ENCODE measurements at places on chromosomes 13 and 19. TPM values are rescaled to one million over a fixed set of nuclear protein-coding genes. Genes with fewer than 3 reads are reported as not detected.
A peak's percentile ranks its signal among the peaks of the same experiment; 100 is the strongest.

- DNase-seq, result no peak
These were observed 4.0 kb downstream of the POSTN start for GRCh38 chr13:37594550-37594949.

DNA sequence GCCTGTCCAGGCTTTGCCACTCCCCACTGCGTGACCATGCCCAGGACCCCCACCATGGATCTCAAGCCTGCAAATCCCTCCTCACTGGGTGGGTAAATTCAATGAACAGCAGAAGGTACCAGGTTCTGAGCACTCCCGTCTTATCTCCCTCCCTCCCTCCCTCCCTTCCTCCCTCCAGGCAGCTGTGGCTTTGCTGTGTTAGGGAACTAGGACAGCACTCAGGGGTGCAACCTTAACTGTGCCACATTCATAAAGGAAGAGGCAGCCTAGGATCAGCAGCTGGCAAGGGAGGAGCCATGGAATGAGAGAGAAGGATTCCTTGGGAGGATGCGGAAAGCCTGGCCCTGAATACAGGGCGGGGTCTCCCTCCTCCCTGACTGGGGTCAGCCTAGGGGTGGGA, 5.6 kb downstream of the CEACAM4 start:
- no peak for DNase-seq

GRCh38 chr19:2274931-2275535, 6.9 kb downstream of the PEAK3 start:
- DNase-seq, result peak; percentile 64

DNA sequence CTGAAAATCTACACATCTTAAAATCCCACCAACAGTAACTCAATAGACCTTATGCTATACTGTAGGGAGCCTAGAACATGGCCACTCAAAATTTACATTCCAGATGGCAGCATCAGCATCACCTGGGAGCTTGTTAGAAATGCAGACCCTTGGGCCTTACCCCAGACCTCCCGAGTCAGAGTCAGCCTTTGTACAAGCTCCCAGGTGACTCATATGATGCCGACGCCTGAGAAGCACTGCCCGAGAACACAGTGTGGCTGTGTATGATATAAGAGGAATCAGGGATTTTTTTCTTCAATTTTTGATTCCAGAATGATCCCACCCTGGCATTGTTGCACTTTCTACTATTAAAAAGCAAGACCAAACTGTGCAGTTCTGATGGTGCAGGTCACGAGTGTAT, 35.9 kb upstream of the CNMD start:
- no peak for DNase-seq

DNA sequence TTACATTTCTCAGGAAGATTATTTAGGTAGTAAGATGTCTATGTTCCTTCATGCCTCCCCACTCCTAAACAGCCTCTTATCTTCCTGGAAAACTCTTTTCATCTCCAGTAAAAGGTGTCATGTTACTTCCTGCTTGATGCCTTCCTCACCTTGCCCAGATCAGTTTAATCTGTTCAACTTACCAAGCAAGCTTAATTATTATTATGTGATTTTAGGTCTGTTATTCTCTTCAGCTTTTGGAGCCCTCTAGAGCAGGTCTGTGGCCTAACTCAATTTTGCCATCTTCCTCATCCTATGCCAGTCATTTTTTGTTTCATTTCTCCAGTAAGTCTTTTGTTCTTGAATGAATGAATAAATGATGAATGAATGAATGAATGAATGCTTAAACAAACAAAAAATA, 528.4 kb downstream of the DCT start:
- peak; percentile 26 for DNase-seq

GRCh38 chr19:3984908-3985642, at the start of gene EEF2:
Gene EEF2 (minus strand): TSS chr19:3985463. CDS start chr19:3985380, 83 bp downstream.
- peak; percentile 87 for DNase-seq

GRCh38 chr13:110879482-110879881, 35.4 kb downstream of the ANKRD10 start:
- no peak for DNase-seq

Gene TRAPPC6A
- polyA plus RNA-seq, result 13.4 TPM

GRCh38 chr13:49536144-49536873, 40.6 kb downstream of the PHF11 start:
- no peak for DNase-seq

DNA sequence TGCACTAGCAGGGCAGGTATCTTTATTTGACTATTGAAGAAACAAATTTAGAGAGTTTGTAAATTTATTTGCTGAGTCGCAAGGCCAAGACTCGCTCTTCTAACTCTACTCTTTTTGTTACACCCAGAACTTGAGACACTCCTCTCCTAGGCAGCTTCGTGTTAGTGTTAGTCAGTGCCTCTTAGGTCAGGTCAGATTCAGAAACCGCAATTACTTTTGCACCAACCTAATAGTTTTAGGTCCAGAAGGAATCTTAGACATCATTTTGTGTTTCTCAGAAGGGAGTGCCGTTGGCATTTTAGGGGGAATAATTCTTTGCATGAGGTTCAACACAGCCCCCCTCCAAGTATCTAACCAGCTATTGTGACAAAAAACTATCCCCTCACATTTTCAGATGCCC, 8.8 kb downstream of the GPR180 start:
- no peak for DNase-seq

DNA sequence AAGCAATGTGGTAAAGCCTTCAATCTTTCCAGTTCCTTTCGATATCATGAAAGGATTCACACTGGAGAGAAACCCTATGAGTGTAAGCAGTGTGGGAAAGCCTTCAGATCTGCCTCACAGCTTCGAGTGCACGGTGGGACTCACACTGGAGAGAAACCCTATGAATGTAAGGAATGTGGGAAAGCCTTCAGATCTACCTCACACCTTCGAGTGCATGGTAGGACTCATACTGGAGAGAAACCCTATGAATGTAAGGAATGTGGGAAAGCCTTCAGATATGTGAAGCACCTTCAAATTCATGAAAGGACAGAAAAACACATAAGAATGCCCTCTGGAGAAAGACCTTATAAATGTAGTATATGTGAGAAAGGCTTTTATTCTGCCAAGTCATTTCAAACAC, 15.6 kb upstream of the ZNF763 start:
- peak; percentile 7 for DNase-seq

- DNase-seq, result peak; percentile 32
These were observed 273.4 kb downstream of the DCLK1 start for GRCh38 chr13:35857769-35858168.

- DNase-seq, result peak; percentile 3
These were observed 230.2 kb downstream of the TDRD3 start for GRCh38 chr13:60627071-60627686.

GRCh38 chr13:114140906-114141250, 8.5 kb upstream of the RASA3 start:
- no peak for DNase-seq

- no peak for DNase-seq
These were observed 24.1 kb upstream of the WTIP start for GRCh38 chr19:34457446-34457845.

Gene ARHGEF18
- polyA plus RNA-seq, result 13.7 TPM

Gene ITGBL1
- polyA plus RNA-seq, result 24.2 TPM

DNA sequence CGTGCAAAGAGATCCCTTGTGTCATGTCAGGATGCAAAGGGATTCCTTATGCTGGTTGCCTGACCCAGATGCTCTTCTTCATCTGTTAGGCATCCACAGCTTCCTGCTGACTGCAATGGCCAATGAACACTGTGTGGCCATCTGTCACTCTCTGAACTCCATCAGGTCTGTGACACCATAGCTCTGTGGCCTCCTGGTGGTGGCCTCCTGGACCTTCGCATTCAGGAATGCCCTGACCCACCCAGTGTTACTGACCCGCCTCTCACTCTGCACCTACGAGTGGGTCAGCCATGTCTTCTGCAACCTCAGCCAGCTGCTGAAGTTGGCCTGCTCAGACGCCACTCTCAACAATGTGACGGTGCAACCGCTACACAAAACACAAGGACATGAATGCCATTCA, 23.9 kb upstream of the TPM4 start:
- DNase-seq, result no peak

Gene CGB2
- polyA plus RNA-seq, result not detected

Gene SLC17A7
- polyA plus RNA-seq, result not detected

DNA sequence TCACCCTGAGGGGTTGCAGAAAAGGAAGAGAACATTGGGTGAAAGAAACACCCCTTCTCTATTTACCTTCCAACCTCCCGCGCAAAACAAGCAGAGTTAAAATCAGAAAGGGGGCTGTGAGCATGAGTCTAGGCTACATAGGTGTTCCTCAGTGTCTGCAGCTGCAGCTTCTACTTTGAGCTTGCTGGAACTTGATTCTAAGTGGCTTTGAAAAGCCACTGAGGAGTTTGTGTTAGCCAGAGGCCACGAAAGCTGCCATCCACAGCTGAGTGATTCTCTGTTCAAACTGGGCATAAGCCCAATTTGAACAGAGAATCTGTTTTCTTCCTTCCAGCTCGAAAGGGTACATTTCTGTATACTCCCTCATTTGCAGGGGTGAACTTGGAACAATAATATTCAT, 343.9 kb downstream of the PCDH9 start:
- no peak for DNase-seq

- DNase-seq, result peak; percentile 55
These were observed 110.2 kb downstream of the STK24 start for GRCh38 chr13:98466634-98467236.

GRCh38 chr19:43595605-43595998, 332 bp downstream of the IRGQ start:
- no peak for DNase-seq

Gene MUC16
- not detected for polyA plus RNA-seq

GRCh38 chr13:71644579-71644978, 222.4 kb downstream of the DACH1 start:
- DNase-seq, result no peak

Gene MEIOSIN
- polyA plus RNA-seq, result not detected

Gene IGFL3
- polyA plus RNA-seq, result not detected

DNA sequence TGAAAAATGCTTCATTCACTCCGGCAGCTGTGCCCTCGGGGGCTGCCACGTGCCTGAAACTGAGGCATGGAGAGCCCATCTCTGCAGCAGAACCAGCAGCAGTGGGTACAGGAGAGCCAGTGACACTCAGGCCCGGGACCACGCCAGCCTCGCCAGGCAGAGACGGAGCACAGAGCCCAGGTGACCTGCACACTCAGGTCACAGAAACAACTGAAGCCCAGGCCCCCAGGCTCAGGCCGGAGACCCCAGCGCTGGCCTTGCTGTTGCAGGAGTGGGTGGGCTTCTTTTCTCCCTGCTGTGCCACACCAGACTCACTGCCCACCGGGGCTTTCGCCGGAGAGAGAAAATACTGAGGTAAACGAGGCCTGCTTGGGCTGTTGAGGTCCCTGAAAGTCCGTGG, 117.3 kb downstream of the SOX1 start:
- no peak for DNase-seq

DNA sequence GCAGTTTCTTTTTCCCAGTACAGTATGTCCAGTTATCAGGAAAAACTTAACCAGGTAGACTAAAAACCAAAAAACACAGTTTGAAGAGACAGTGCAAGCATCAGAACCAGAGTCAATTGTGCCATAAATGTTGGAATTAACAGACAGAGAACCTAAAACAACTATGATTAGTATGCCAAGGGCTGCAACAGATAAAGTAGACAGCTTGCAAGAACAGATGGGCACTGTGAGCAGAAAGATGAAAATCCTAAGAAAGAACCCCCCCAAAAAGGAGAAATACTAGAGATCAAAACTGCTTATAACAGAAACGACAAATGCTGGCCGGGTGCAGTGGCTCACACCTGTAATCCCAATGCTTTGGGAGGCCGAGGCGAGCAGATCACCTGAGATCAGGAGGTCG, 47.1 kb upstream of the KLF5 start:
- no peak for DNase-seq

- no peak for DNase-seq
These were observed 24.7 kb downstream of the WDFY2 start for GRCh38 chr13:51608857-51609406.

DNA sequence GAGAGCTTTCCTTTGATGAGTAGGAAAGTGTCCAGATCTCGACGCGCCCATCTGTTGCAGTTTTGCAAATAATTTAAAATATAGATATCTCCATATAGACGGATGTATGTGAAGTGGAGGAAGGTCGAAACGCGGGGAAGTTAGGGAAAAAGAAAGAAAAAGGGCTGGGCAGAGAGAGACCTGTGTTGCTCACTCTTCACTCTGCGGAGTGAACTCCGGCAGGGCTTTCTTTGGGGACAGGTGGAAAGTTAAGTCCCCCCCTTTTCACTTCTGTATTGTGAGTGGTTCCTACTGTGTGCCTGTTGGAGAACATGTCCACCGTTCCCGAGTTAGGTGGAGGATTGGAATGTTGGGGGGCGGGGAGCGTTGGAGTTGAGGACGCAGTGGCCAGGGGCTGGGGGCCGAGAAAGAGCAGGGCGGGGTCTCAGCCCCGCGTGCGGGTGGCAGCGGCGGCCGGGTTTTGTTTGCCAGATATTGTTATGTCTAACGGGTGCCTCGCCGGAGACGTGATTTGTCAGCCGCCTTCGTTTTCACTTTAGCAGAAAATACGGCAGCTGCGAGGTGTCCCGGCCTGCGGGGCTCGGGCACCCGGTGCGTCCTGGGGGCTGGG, 145.1 kb upstream of the ZNF536 start:
- DNase-seq, result no peak

GRCh38 chr19:47005873-47006272, 13.8 kb upstream of the NPAS1 start:
- DNase-seq, result no peak

Gene IRGC
- polyA plus RNA-seq, result not detected

Gene ZNF787
- 11.2 TPM for polyA plus RNA-seq

Gene ERICH4
- not detected for polyA plus RNA-seq

DNA sequence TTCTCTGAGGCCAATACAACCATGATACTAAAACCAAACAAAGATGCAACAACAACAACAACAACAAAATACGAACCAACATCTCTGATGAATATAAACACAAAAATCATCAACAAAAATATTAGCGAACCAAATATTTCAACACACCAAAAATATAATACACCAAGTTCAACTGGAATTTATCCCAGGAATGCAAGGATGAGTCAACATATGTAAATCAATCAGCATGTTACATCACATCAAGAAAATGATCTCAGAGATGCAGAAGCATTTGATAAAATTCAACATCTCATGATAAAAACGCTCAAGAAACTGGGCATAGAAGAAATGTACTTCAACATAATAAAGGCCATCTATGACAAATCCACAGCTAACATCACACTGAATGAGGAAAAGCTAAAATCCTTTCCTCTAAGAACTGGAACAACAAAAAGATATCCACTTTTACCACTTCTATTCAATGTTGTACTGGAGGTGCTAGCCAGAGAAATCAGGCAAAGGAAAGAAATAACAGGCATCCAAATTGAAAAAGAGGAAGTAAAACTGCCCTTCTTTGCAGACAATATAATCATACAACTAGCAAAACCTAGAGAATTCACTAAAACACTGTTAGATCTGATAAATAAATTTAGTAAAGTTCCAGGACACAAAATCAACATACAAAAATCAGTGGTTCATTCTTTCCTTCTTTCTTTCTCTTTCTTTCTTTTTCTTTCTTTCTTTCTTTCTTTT, 2448.7 kb upstream of the PCDH20 start:
- DNase-seq, result peak; percentile 58

Gene ZNF560
- 0.36 TPM for polyA plus RNA-seq

GRCh38 chr19:2824129-2824528, 4.5 kb downstream of the ZNF554 start:
- no peak for DNase-seq

GRCh38 chr13:51342706-51343105, 3.2 kb downstream of the SERPINE3 start:
- peak; percentile 78 for DNase-seq

Gene ATP4B
- polyA plus RNA-seq, result not detected

Measured in IMR-90 (cell line).